ENCODE measurements at places on chromosomes 7 and 10.
A peak's percentile ranks its signal among the peaks of the same experiment; 100 is the strongest.

DNA sequence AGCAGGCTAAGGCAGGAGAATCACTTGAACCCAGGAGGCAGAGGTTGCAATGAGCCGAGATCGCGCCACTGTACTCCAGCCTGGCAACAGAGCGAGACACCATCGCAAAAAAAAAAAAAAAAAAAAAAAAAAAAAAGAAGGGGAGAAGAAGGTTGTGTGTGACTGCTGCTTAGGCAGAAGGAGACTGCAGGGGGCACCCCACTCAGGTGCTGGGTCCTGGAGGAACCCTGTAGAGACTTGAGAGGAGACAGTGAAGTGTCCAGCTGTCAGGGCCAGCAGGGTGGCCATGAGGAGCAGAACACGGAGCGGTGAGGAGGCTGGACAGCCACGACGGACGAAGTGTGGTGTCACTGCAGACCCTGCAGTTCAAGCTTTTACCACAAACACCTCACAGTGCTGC, 99.0 kb upstream of the NMT2 start:
- no peak for DNase-seq

DNA sequence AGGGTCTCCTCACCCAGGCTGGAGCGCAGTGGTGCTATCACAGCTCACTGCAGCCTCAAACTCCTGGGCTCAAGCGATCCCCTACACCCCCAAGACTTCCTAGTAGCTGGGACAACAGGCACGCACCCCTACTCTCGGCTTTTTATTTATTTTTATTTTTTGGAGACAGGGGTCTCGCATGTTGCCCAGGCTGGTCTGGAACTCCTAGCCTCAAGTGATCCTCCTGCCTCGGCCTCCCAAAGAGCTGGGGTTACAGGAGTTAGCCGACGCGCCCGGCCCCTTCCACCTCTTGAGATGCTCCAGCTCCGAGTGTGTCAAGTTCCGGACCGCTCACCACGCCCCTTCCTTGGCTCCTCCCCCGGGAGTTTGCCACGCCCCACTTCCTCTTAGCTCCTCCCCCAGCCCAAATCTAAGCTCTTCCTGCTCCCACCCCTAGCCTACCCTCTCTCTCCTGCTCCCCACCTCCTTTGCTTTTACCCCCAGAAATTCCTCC, 6.3 kb downstream of the NAT16 start:
- DNase-seq = no peak

- no peak for DNase-seq
Observed at GRCh38 chr10:69073026-69073425, 14.9 kb upstream of the SRGN start.

DNA sequence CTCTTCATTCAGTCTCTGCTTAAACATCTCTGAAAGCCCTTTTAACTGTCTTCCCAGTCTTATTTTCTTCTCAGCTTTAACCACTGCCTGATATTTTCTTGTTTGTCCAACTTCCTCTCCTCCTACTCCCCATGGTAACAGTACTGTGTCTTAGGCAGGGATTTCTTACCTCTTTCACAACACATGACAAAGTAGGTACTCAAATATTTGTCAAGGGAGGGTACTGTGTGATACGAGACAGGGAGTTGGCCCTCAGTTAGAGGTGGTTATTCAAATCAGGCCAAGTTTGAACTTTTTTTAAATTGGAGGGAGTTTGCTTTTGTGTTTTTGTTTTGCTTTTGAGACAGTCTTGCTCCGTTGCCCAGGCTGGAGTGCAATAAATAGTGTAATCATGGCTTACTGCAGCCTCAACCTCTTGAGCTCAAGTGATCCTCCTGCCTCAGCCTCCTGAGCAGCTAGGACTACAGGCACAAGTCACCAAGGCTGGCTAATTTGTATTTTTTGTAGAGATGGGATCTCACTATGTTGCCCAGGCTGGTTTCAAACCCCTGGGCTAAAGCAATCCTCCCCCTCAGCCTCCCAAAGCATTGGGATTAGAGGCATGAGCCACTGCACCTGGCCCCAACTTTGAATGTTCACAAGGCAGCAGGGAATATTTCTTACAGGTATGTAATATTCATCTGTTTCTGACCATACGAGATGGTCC, 2.5 kb upstream of the KPNA7 start:
- no peak for DNase-seq

- no peak for DNase-seq
Observed at GRCh38 chr7:5549096-5549763, 125.6 kb upstream of the TNRC18 start.

GRCh38 chr7:138506764-138507163, 46.7 kb downstream of the TRIM24 start:
- DNase-seq = no peak

DNA sequence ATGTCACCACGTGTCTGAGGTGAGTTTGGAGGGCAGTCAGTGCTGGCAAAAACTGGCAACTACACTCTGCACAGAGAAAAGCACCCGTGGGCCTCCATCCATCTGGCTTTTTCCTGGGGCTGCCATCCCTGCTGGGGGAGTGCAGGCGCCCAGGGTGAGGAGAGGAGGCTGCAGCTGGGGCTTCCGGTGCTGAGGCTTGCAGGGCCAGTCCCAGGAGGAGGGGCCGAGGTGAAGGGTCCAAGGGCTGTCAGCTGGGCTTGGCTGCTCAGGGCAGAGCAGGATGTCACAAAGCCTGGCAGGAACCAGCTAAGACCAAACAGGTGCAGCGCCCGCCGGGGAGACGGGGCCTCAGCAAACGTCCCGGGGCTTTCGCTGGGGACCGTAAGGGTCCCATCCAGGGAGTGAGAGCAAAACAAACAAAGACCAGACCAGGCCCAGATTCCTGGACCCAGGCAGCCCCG, 77.2 kb downstream of the CFAP46 start:
- DNase-seq = no peak

DNA sequence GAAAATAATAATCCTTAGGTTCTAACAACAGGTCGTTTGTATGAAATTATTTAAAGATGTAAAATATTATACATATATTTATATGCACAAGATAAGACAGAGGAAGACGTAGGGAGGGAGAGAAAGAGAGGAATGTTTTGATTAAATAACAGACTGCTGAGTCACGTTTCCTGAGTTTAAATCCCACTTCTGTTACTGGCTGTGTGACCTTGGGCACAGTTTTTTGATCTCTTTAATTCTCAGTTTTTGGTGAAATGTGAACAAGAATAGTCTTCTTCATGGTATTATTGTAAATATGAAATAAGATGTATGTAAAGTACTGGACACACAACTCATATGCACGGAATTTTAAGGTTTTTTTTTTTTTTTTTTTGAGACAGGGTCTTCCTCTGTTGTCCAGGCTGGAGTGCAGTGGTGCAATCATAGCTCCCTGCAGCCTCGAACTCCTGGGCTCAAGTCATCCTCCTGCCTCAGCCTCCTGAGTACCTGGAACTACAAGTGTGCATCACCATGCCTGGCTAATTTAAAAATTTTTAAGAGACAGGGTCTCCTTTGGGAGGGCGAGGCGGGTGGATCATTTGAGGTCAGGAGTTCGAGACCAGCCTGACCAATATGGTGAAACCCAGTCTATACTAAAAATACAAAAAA, 42.6 kb downstream of the BAMBI start:
- DNase-seq = no peak

DNA sequence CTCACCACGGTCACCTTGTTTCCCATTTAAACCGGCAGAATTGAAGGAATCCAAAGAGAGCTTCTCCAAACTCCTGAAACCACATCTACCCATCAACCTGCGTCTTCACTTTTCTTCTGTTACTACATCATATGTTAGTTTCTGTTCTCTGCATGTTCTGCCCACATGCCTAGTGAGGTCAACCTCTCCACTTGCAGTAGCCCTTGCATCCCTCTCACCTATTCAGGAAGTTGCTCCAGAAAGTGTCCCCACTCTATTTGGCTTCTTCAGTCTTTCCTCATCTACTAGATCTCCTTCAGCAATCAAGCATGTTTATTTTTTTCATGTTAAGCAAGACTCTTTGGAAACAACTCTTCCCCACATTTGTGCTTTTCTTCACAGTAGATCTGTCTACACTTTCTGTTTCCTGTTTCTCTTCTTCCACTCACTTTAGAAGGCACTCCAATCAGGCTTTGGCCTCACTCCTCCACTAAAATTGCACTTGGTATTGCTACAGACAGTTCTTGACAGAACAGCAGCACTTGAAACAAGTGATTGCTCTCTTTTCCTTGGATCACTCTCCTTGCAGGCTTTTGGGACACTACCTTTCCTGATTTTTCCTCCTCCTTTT, 7.5 kb downstream of the SAMD9L start:
- DNase-seq = no peak

- DNase-seq = no peak
Observed at GRCh38 chr7:95297041-95297440, 27.3 kb downstream of the PON1 start.

- DNase-seq = peak; percentile 64
Observed at GRCh38 chr7:131945313-131945911, 389.0 kb upstream of the PODXL start.

DNA sequence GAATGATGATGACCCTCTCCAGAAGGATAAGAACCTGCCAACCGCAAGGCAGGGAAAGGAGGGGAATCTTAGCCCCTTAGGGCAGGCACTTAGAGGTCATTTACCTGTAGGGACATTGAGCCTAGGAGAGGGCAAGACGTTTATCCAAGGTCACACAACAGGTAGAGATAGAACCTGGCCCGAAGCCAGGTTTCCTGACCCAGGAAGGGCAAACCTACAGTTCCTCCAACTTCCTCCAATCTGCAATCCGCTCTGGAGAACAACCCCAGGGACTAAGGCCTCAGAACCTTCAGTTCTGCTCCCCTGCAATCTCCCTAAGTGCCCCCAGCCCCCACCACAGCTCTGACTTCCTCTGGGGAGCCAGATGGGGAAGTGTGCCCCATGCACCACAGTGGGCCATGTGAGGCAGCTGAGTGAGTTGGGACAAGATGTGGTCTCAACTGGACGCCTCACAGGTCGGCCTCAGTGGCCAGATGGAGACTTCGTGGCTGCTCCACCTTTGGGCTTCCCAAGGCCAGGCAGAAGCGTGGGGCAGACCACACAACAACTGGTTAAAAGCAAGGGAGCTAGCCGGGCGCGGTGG, 1.4 kb upstream of the PSAP start:
- DNase-seq = no peak

GRCh38 chr10:112663234-112664125, 216.5 kb downstream of the VTI1A start:
- no peak for DNase-seq

- DNase-seq = no peak
Observed at GRCh38 chr10:78866731-78867554, 201.8 kb upstream of the ZMIZ1 start.

- DNase-seq = no peak
Observed at GRCh38 chr10:48681740-48682139, 2.9 kb upstream of the WDFY4 start.

DNA sequence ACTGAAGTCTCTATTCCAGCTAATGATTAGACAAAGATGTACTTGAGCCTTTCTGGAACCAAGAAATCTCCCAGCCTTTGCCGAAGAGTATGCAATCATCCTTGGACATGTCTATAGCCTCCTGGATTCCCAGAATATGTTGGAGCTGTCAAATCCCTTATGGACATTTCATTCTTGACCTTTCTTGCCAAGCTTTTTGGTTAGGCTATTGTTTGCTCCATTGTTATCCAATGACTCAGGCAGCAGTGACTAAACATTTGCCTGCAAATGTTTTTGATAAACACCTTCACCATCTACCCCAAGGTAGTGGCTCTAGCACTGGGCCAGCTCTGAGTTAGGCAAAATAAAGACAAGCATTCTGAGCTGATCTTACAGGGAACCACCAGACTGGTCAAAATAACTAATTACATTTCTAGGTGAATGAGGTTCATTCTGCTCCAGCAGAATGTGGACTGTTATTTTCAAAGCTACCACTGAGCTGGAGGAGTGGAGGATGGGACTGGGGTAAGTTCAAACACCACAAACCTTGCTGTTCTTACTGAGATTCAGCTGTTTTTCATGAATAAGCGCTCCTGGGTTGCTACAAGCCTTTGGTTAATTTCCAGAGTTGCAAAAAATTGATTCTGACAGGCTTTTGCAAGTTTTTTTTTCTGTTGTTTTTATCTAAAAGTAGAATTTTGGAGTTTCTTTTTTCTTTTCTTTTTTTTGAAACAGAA, 81.0 kb downstream of the TMEM270 start:
- DNase-seq = no peak
